ENCODE measurements at places on chromosomes 2 and 18. TPM values are rescaled to one million over a fixed set of nuclear protein-coding genes. Genes with fewer than 3 reads are reported as not detected.

GALNT14 gene
- total RNA-seq = 1.1 TPM

KLHL14 gene
- 0.46 TPM for total RNA-seq

CHRNA1 gene
- total RNA-seq = not detected

FAM237A gene
- not detected for total RNA-seq

DNA sequence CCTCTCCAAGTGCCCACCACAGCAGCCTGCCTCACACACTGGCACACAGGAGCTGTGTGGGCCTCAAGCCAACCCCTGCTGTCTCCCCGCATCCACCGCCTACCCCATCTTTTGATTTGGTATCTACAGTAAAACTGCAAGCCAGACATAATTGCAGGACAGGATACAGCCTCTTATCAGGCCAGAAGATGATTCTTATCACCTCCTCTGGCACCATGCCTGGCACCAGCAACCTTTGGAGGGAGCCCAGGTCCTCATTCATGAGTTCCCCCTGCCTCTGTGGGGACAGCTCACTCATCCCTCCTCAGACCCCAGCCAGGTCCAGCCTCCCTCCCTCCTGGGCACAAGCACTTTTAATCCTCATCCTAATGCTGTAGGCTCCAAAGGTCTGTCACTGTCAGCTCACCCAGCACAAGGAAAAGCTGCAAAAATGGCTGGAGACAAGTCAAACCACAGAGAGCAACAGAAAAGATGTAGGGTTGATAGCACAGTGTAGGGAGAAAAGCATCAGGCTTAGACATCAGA lies 9.7 kb downstream of the RAB11FIP5 start:
- peak; percentile 74 for DNase-seq

DNA sequence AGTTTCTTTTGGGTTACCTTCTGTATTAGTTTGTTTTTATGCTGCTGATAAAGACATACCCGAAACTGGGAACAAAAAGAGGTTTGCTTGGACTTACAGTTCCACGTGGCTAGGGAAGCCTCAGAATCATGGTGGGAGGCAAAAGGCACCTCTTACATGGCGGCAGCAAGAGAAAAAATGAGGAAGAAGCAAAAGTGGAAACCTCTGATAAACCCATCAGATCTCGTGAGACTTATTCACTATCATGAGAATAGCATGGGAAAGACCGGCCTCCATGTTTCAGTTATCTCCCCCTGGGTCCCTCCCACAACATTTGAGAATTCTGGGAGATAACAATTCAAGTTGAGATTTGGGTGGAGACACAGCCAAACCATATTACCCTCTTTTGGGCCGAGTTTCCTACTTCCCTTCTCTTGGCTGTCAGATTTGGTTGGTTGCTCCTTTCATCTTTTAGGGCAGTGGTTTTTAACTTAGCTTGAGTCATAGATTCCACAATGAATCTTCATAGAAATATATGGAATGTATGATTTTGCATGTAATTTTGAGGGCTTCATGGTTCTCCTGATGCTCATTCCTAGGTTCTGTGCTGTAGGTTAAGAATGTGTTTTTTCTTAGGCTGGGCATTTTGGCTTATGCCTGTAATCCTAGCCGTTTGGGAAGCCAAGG lies 44.2 kb downstream of the CEP192 start:
- DNase-seq = no peak

- peak; percentile 55 for DNase-seq
Measured at GRCh38 chr2:3102922-3103569, 274.6 kb downstream of the EIPR1 start.

DNA sequence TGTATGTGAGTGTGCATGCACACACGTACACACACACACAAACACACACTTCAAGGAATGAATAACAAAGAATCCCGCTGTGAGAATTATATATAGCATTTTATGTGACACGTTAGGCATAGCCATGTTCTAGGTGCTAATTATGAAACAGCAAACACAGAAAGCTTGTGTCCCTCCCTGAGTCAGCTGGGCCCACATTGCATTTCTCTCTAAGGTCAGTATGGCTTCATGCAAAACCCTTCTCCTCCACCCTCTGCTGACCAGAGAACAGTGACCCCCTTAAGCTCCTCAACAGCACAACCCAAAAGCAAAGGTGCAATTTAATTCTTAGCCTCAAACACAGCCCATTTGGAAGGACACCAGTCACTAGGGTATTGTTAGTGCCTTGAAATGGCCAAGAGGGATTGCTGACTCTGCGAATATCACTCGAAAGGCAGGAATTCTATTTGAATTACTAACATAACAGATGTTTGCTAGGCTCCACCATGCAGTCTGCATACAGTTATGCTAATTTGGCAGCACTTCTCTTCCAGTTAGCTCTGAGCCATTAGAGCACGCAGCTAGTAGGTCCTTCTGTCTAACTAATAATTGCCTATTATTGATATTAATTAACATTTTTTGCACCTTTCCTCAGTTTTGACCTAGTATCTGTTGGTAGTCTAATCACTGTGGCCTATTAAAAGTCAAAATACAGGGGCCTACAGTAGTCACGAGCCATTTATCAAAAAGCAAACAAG lies 149.0 kb downstream of the LNPK start:
- no peak for DNase-seq

GRCh38 chr2:42076357-42077225 lies 28.8 kb downstream of the PKDCC start:
- DNase-seq = no peak

GRCh38 chr2:47083886-47084687 lies 71.0 kb downstream of the STPG4 start:
- DNase-seq = peak; percentile 81

GRCh38 chr2:124698979-124699565 lies 674.0 kb downstream of the CNTNAP5 start:
- no peak for DNase-seq

- no peak for DNase-seq
Measured at GRCh38 chr18:74476140-74476539, 19.0 kb upstream of the DIPK1C start.

DNA sequence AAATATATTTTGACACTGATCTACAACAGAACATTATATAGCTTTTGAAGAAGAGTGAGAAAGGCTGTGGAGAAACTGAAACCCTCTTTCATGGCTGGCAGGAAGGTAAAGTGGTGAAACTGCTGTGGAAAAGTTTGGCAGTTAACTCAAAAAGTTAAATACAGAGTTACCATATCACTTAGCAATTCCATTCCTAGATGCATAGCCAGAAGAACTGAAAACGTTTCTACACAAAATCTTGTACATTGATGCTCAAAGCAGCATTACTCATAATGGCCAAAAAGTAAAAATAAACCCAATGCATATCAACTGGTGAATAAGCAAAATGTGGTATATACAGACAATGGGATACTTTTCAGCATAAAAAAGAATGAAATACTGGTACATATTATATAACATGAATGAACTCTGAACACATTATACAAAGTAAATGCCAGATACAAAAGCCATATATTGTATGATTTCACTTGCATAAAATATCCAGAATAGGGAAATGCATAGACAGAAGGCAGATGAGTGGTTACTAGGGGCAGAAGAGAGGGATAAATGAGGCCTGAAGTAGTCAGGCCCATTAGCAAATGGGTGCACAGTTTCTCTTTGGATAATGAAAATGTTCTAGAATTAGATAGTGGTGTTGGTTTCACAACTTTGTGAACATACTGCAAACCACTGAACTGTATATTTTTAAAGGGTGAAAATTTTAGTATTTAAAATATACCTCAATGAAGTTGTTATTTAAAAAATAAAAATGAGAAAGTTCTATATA lies 114.3 kb downstream of the DYM start:
- no peak for DNase-seq

DNA sequence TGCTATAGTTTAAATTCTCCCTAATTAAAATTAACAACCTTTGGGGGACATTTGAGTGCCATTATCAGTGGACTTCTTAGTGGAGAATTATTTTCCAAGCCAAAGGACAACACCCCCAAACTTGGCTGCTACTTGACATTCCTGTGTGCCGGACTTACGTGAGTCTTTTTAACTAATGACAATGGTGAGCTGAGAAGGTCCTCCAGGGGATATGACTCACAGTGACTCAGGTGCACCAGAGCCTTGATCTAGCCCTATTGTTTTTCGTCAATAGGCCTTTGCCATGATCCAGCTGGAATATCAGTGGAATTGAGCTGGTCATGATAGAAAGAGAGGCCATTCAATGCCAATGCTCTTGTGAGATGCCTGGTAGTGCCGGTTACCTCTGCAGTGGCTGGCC lies 118.1 kb upstream of the CXCR4 start:
- no peak for DNase-seq
